Fibroblast of skin of back (primary cell): ENCODE measurements at places on chromosomes 16 and 17.

- no peak for DNase-seq
Observed at GRCh38 chr17:10751563-10751962, 21.7 kb upstream of the TMEM220 start.

DNA sequence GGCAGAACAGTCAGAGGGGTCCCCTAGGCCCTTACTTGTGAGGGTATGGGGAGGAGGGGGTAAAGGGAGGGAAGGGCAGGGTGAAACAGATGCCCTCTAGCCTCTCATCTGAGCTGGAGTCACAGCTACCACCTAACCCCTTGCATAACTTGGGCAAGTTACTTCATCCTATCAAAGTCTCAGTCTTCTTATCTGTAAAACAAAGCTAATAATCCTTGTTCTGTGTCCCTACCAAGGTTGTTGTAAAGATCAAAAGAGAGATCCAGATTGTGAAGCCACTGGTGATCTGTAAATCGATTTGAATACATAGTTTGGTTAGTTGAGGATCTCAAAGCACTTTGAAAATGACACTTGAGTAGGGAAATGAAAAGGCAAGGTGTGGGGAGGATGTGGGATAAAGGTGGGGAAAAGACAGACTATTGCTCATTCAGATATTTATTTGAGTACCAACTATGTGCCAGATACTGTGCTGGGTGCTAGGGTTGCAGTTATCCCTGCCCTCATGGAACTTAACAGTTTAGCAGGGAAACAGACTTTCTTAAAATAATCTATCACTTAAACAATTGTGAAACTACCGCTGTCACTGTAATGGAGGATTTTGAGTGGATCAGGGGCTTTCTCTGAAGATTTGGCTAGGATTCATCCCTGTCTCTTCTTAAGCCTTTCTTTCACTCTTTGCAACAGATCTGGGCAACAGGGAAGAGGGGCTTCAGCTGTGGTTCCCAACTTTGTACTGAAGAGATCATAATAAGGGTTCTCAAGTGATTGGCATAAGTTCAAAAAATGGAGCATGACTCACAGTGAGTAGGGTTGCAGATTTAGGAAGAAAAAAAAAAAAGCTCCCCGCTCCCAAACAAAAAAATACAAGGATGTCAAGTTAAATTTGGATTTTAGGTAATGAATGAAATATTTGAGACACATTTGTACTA is 3.0 kb downstream of the HEATR9 start:
- peak; percentile 53 for DNase-seq

GRCh38 chr17:40072735-40073346 is 10.1 kb downstream of the THRA start:
- no peak for DNase-seq

DNA sequence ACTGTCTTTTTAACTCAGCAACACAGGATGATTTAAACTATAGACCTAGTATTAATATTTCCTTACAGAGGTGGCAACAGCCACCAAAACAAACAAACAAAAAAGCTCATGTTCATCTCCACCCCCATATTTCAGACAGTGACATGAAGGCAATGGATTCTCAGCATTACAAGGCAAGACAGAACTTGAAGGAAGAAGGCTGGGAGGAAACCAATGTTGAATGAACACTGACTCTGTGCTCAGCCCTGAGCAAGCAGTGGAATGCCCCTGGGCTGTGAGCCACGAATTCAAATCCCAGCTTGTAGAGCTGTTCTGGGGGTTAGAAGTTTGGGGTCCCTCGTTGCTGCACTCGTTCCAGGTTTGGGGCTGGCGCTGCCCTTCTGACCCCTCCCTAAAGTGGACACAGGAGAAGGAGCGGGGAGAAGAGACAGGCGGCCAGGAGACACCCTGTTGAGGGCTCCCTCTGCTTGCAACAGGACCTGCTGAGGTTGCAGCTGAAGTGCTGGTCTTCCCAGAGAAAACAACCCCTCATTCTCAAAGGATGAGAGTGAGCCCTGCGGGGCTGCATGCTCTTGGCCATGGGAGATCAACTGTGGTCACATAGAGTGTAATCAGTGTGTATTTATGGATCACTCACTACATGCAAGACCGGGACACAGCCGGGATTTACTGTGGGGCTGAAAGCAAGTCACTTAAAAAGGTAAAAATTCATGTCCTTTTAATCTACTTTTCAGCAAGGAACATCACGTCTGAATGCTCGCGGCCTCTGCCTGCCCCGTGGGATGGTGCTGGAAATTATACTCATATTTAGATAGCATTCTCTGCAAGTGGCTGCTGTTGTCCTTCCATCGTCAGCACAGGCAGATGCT is 34.3 kb downstream of the MYH3 start:
- no peak for DNase-seq

GRCh38 chr17:31857920-31858641 is 963 bp downstream of the COPRS start:
- no peak for DNase-seq

DNA sequence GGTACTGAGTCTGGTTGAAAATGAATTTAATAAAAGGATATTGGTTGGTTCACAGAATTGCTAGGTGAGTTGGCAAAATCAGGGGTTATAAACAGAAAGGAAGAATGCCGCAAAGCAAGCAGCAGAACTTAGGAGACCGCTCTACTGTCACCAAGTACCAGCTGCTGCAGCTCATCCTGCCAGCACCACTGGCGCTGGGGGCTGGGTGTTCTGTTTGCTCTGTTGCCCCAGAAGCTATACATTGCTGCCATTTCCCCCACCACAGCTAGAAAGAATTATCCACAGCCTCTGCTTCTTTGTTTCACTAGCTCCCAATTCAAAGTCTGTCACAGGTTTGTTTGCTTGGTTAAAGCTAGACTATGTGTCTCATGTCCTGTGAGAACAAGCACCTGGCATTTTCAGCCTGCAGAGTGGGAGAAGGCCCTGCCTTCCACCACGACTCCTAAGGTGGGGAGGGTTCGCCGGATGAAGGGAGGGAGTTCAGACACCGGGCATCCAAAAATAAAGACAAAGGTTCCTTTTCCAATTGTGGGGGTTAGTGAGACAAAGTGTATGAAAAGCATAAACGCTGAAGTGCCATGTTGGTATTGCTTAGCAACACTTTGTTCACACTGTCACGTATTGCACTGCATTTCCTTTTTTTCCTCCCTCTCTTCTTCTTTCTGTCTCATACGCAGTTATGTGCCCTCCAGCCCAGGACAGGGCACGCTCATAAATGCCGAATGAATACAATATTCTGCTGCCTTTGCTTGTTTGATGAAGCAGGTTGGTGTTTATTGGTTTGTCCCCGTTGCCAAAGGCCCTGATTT is 9.6 kb upstream of the CPD start:
- DNase-seq = no peak

DNA sequence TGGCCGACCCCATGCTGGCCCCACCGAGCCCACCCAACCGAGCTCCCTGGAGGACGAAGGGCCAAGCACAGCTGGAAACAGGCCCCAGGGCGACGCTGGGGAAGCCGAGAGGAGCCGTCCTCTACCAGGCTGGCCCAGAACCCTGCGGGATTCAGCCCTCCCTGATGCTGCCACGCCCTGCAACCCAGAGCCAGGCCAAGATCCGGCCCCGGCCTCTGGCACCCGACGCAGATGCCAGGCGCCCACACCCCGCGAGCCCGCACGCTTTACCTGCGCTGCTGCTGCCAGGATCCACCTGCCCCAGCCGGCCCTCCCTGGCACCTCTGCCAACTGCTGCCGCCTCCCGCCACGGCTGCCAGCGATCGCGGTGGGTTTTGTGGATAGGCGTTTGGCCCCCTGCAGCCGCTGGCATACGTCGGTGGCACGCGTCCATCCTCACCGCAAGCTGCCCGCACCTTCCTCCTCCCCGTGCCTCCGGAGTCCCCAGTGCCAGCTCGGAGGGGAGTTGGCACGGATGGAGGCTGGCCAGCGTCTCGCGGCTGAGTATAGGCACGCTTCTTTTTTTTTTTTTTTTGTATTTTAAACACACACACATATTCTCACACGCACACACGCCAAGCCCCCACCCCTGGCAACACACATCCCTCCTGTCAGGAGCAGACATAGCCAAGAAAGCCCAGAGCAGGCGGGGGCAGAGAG is 41.3 kb upstream of the ACSF3 start:
- no peak for DNase-seq

DNA sequence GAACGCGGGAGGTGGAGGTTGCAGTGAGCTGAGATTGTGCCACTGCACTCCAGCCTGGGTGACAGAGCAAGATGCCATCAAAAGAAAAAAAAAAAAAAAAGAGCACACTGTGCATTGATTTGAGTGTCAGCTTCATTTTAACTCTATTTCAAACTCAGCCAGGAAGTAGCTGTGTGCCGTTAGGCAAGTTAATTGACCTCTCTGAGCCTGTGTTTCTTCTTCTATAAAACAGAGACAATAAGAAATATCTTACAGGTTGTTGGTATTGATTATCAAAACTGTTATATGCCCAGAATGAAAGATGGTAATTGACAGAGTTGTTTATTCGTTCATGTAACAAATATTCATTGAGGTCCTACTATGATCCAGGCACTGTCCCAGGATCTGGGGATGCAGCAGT is 83.3 kb downstream of the CMC2 start:
- DNase-seq = no peak

DNA sequence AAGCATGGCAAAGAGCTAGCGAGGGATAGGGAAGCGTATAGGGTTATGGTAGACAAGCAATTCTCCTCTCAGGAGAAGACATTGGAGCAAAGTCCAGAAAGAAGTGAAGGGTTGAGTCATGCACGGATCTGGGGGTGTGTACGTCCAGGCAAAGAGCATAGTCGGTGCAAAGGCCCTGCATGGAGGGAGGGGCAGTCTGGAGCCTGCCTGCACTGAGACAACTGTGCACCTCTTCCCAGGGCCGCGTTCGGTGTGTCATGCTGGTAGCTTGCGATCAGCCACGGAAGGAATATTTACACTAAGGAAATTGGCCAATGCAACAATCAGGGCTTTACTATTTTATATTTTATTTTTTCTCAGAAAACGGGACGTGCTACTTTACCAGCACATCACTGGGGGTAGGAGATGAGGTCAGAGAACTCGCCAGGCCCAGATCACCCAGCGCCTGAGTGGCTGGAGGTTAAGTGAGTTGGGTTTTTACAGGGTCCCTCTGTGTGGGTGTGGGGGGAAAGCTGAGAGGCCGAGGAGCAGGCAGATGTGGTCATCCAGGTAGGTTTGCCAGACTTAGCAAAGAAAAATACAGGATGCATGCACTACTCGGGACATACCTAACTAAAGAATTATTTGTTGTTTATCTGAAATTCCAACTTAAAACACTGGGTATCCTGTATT is 6.7 kb upstream of the B9D1 start:
- DNase-seq = no peak

DNA sequence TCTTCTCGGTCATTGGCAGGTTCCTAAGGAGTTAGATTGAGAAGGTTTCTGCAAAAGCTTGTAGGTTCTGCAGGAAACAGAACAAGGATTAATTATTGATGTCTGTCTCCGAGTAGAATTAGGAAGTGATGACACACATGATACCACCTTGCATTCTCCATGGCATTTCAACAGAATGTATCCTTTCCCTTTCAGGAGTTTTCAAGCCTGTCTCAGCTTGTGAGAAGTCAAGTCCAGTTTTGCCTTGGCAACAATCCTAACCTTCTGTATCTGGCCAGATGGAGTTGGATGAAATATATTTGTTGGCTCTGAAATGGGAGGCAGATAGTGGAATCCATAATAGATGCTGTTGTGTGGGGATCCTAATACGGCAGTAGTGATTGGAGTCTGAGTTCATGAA is 235.5 kb downstream of the SHISA9 start:
- DNase-seq = no peak

DNA sequence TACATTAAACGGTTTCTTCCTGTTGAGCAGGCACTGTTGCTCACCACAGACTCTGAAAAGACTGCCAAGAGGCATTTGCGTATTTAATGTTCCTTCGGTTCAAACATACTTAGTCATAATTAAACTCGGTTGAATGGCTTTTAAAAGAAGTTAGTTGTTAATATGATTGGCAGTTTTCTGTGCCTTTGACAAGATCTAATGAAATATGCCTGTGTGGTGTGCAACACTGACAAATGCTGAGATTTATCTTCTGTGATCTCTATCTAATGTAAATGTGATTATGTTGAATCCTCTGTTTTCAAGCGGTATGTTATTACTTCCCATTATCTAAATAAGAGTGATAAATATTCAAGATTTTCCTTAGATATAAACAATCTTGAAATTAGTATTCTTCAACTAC is 1046.6 kb downstream of the CDH8 start:
- no peak for DNase-seq

GRCh38 chr17:73539166-73539565 is 105.1 kb downstream of the SDK2 start:
- no peak for DNase-seq

GRCh38 chr17:55757659-55758058 is 6.8 kb downstream of the PCTP start:
- DNase-seq = no peak

GRCh38 chr16:84820305-84820684 is 510 bp downstream of the CRISPLD2 start:
- DNase-seq = peak; percentile 46

- DNase-seq = no peak
Observed at GRCh38 chr17:19345486-19346350, 16.8 kb downstream of the B9D1 start.

- peak; percentile 66 for DNase-seq
Observed at GRCh38 chr17:29838961-29839360, 91.1 kb downstream of the SSH2 start.

- DNase-seq = no peak
Observed at GRCh38 chr16:53744449-53744848, 40.5 kb downstream of the FTO start.
